Stimulated activated CD4-positive, alpha-beta T cell treated with anti-CD3 and anti-CD28 coated beads, Interleukin-4, amount 100 ng/mL, for 4 hours (primary cell): ENCODE measurements at places on chromosomes 5 and 9.

DNA sequence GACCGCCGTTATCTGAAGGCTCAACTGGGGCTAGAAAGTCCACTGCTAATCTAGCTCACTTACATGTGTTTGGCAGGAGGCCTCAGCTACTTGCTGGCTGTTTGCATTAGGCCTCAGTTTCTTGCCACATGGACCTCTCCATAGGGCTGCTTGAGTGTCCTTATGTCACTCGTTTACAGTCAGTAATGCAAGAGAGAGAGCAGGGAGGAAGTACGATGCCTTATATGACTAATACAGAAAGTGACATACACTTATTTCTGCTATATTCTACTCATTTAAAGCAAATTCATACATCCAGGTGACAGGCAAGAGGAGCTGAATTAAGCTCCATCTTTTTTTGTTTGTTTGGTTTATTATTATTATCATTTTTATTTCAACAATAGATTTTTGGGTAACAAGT is 179.6 kb downstream of the LURAP1L start:
- no peak for DNase-seq

- DNase-seq = no peak
Observed at GRCh38 chr5:172920447-172920849, 38.8 kb upstream of the RPL26L1 start.

DNA sequence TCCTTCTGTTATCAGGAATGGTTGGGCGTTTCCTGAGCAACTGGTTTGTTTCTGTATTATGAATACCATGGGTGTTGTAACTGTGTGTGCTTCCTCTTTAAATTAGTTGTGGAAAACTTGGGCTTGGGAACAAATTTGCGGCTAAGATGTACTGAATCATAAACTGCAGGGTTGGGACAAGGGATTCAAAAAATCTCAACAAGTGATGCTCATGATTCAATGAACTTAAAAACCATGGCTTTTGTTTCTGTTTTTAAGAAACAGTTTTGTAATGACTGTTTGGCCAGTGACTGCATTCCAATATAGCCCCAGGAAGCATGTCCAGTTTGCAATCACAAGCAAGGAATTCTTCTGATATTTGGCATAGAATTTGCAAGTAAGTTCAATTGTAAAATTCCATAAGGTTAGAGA is 657.5 kb upstream of the WWC1 start:
- no peak for DNase-seq

GRCh38 chr5:116848954-116849581 is 274.4 kb upstream of the SEMA6A start:
- no peak for DNase-seq

GRCh38 chr9:34505370-34506120 is 17.2 kb downstream of the ENHO start:
- DNase-seq = no peak

DNA sequence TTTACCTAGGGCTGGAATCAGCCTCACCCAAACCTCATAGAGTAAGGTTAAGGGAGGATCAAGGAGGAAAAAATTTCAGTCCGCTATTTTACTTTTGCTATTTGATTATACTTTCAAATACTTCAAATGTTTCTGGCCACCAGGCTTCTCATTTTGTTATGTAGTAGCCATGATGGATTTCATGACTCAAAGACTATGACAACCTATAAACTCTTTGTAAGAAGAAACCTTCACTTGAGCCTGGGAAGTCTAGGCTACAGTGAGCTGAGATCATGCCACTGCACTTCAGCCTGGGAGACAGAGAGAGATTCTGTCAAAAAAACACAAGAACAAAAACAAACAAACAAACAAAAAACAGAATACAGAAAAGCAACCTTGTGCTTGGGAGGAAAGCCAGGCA is 293.6 kb upstream of the TNC start:
- no peak for DNase-seq

- no peak for DNase-seq
Observed at GRCh38 chr5:87137283-87137682, 130.4 kb upstream of the RASA1 start.

DNA sequence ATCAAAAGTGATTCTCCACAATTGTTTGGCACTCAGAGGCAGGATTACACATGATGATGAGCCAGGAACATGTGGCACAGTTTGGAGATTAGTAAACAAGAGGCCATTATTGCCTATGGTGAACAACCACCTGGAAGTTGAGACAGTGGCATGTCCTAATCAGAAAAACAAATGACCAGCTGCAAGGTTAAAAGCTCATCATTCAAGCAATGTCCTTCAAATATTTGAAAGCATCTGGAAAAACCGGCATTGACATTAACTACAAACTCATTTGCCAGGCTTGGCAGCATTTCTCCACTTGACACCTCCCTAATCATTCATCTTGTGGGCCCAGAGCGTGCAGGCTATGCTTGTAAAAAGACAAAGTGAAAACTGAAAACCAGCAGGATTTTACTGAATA is 80.6 kb upstream of the MEGF10 start:
- no peak for DNase-seq

DNA sequence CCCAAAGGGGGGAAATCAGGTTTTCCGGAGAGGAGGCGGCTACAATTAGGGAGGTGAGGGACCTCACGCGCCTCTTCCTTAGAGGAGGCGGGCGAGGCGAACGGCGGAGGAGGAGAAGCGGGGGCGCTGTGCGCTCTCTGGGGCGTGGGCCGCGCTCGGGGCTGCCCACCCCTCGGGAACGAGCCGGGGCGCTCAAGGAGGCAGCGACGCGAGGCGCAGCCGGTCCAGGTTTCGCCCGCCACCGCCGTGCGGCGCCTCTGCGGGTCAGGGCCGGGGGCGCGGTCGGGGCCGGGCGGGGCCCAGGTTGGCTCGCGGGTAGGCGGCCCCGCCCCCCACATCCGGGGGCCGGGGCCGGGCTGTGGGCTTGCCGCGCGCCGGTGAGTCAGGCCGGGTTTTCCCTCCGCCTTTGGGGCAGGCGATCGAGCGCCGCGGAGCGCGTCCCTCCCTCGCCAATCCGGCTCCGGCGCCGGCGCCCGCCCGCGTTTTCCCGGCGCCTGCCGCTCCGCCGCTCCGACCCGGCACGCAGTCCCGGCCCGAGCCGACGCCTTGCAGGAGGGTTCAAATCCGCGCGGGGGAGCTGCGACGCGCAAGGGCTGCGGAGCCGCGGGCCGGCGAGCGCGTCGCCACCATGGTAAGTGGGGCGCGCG is at the start of gene N4BP3:
TSS of gene N4BP3 (plus strand) at position 392 of the 647 bp plus-strand sequence. CDS start 6,052 bp downstream, outside the sequence.
- peak; percentile 86 for DNase-seq

GRCh38 chr5:138610918-138611677 is 35.9 kb upstream of the HSPA9 start:
- no peak for DNase-seq

DNA sequence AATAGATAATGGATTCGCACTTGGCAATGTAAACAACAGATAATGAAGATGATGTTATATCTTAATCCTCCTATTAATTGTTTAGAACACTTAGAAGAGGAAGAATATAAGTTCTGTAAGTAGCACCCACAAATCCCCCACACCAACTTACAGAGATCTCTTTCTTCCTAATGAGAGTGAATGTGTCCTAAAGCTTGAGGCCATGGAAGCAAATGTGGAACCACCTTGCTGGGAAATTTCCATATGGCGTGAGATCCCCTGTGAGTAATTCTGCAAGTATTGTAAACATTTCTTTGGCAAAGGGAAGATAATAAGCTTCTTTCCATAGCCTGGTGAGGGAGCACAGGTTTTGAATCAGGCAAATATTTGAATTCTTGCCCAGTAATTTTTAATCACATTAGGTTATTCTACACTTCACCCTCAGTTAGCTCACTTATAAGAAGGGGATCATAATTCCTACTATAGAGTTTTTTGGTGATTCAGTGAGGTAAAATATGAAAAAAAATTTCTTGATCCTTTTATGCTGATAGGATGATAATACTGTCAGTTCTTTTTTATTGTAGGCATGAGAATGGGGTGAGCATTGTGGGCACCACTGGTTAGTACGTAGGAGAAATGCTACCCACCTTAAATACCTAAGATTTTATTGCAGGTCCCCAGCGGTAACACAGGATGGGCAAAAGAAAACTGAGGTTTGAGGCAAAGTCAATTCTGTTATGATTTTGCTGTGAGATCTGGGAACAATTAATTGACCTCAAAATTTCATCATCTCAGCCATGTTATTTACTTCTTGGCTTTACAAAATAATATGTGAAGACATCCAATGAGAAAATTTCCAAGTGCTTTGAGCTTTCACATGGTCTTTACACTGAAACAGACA is 574.8 kb downstream of the PSAT1 start:
- DNase-seq = no peak

GRCh38 chr9:121364886-121365285 is 5.2 kb downstream of the STOM start:
- no peak for DNase-seq
